ENCODE measurements at places on chromosomes 6 and 20. TPM values are rescaled to one million over a fixed set of nuclear protein-coding genes. Genes with fewer than 3 reads are reported as not detected.

The PNLDC1 gene
- 0.31 TPM for polyA plus RNA-seq

The GPLD1 gene
- 0.39 TPM for polyA plus RNA-seq

The SLC32A1 gene
- polyA plus RNA-seq = not detected

The KCNQ2 gene
- polyA plus RNA-seq = 17.3 TPM

The TMEM217 gene
- polyA plus RNA-seq = 4.5 TPM

The AKAP12 gene
- 66.5 TPM for polyA plus RNA-seq

The SAPCD1 gene
- polyA plus RNA-seq = 2.1 TPM

The WFDC10B gene
- not detected for polyA plus RNA-seq

The TTI1 gene
- polyA plus RNA-seq = 32.8 TPM

The JARID2 gene
- polyA plus RNA-seq = 12.5 TPM

The GSTA3 gene
- not detected for polyA plus RNA-seq

The TMEM14A gene
- polyA plus RNA-seq = 34.4 TPM

The KIAA1755 gene
- polyA plus RNA-seq = not detected

The ECHDC1 gene
- 60.7 TPM for polyA plus RNA-seq

The CDH26 gene
- 0.38 TPM for polyA plus RNA-seq

The SCAF8 gene
- polyA plus RNA-seq = 18.9 TPM

The SLC26A8 gene
- not detected for polyA plus RNA-seq

The ADGB gene
- polyA plus RNA-seq = not detected

The C6orf47 gene
- polyA plus RNA-seq = 29.2 TPM

The GNRH2 gene
- 0.24 TPM for polyA plus RNA-seq

Measured in cardiac muscle cell (in vitro differentiated cells and primary cell).